Stimulated activated CD8-positive, alpha-beta memory T cell treated with anti-CD3 and anti-CD28 coated beads, Interleukin-7, amount 100 ng/mL, for 1 hour (primary cell): ENCODE measurements at places on chromosomes 11 and 22.

DNA sequence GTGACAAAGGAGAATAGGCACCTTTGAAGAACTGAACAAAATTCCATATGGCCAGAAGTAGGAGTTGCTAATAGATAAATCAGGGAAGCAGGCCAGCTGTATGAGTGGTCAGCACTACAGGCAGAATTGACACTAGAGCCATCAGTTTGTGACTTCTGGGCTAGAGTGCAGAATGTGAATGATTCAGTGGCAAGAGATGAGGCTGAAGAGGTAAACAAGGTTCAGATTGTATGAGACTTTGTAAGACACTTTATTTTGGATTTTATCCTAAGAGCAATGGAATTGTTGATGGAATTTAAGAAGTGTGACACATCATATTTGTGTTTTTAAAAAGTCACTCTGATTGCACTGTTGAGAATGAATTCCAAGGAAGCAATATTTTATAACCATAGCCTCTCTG is 12.9 kb downstream of the BIRC3 start:
- no peak for DNase-seq

GRCh38 chr22:46673205-46673604 is 53.0 kb downstream of the GRAMD4 start:
- DNase-seq, result no peak

GRCh38 chr11:72308226-72309073 is 64.5 kb upstream of the PHOX2A start:
- no peak for DNase-seq

- no peak for DNase-seq
These were observed 730 bp upstream of the TNNI2 start for GRCh38 chr11:1838077-1838425.

GRCh38 chr11:63573881-63574855 is 11.0 kb upstream of the PLAAT2 start:
- DNase-seq, result no peak
